ENCODE measurements at places on chromosomes 11 and 22.

- no peaks in the 10 kb centered on the region for H3K27me3 ChIP-seq
- H3K27ac ChIP-seq: no peak within 1 kb of the TSS
- peaks cover 9% of the 10 kb centered on the region for H3K36me3 ChIP-seq
- peaks cover 5% of the 10 kb centered on the region for H3K4me1 ChIP-seq
- DNase-seq: no peak
- no peak within 1 kb of the TSS for H3K4me3 ChIP-seq
Observed at GRCh38 chr11:85685820-85686459, at the start of gene CCDC89. Gene CCDC89, minus strand, starts transcription at chr11:85686195. Its CDS starts 65 bp downstream, at chr11:85686130.

GRCh38 chr11:102147632-102148031, 37.4 kb downstream of the YAP1 start:
- H3K27ac ChIP-seq: no peak overlapping the region
- no peaks in the 10 kb centered on the region for H3K36me3 ChIP-seq
- H3K4me1 ChIP-seq: no peaks in the 10 kb centered on the region
- no peak overlapping the region for H3K4me3 ChIP-seq
- H3K27me3 ChIP-seq: peaks cover 5% of the 10 kb centered on the region

DNA sequence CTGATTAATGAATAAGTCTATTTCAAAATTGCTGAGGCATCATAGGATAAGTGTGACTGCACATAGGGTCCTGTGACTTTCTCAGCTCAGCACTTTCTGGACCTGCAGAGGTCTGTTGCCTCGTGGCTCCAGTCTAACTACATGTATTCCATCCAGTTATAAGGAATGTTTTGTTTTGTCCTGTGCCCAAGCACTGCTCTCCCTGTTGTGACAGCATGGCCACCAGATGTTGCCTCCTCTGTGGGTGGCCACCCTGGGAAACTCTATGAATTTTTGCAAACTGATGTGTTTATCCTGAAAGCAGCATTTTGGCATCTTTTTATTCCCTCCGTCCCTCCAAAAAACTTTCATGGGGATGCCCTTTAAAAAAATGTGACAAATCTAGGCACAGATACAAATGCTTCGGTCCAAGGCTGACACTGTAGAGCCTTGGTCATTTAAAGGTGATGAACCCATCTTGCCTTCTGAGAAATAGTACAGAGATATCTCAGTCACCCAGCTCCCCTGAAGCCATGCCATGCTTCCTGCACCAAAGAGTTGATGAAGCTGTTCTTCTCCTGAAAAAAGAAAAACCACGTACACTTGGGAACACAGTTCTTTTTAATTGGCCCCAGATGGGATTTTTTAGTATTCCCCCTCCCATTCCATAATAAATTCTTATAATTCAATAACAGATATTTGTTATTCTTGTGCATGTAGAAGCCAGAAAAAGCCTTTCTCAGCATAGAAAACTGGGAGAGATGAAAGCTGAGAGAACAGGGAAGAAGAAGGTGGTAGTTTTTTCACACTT, 72.6 kb downstream of the CCDC34 start:
- no peak overlapping the region for H3K27ac ChIP-seq
- H3K4me1 ChIP-seq: no peaks in the 10 kb centered on the region
- DNase-seq: no peak
- no peaks in the 10 kb centered on the region for H3K36me3 ChIP-seq
- no peaks in the 10 kb centered on the region for H3K27me3 ChIP-seq

GRCh38 chr22:35043252-35043933, 22.6 kb upstream of the ISX start:
- H3K27me3 ChIP-seq: no peaks in the 10 kb centered on the region
- H3K4me3 ChIP-seq: no peak overlapping the region
- DNase-seq: no peak
- no peaks in the 10 kb centered on the region for H3K4me1 ChIP-seq

GRCh38 chr22:29617922-29618629, 14.6 kb downstream of the NF2 start:
- no peak for DNase-seq
- no peaks in the 10 kb centered on the region for H3K27me3 ChIP-seq
- no peak overlapping the region for H3K27ac ChIP-seq
- H3K36me3 ChIP-seq: no peaks in the 10 kb centered on the region
- H3K4me1 ChIP-seq: peaks cover 5% of the 10 kb centered on the region

DNA sequence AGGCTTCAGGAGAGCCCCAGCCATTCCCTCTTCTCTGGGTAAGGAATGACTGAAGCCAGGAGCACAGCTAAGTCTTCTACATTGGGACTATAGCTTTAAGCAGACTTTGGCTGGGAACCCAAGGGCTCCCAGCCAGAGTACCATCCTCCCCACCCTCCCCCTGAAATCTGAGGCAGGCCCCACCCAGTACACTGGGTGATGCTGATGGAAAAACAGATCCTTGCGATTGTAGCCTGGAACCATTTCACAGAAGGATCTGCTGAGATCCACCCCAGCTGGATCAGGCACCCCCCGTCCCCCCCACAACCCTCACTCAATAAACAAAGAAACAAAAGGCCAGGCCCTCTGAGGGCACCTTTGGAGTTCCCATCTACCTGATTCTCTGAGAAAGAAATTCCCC, 39.8 kb downstream of the IL18BP start:
- no peaks in the 10 kb centered on the region for H3K27me3 ChIP-seq
- H3K4me3 ChIP-seq: no peak overlapping the region
- no peak for DNase-seq
- H3K36me3 ChIP-seq: peaks cover 18% of the 10 kb centered on the region
- peak overlapping the region; percentile 88 for H3K27ac ChIP-seq
- peaks cover 60% of the 10 kb centered on the region for H3K4me1 ChIP-seq

DNA sequence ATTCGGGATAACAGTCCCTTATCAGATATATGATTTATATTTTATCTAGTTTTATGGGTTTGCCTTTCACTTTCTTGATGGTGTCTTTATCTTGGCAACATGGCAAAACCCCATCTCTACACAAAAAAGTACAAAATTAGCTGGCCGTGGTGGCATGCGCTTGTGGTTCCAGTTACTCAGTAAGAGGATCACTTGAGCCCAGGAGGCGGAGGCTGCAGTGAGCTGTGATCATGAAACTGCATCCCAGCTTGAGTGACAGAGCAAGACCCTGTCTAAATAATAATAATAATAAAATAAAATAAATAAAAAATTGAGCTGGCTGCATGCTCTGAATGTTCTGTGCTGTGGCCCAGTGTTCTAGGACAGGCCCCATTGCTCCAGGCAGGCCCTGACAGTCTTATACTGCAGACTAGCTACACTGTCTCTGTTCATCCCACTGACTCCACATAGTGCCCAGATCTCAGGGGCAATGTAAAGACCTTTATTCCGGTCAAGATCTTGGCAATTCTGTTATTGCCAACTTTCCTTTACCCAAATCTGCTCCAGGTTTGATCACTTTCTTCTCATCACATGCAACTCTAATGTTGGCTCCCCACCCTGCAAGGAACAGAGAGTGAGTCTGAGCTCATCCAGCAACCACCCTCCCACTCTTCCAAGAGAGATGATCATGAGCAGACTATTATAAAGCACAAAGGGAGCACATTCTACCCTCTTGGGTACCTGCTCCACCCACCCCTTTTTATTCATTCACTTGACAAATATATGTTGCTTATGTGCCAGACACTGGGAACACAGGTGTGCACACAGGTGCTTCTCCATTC, 8.8 kb downstream of the HSPA8 start:
- no peaks in the 10 kb centered on the region for H3K27me3 ChIP-seq
- no peak overlapping the region for H3K4me3 ChIP-seq
- no peak overlapping the region for H3K27ac ChIP-seq
- peaks cover 43% of the 10 kb centered on the region for H3K36me3 ChIP-seq

- H3K4me3 ChIP-seq: no peak overlapping the region
- no peaks in the 10 kb centered on the region for H3K36me3 ChIP-seq
- DNase-seq: peak; percentile 1
- no peak overlapping the region for H3K27ac ChIP-seq
- no peaks in the 10 kb centered on the region for H3K27me3 ChIP-seq
- no peaks in the 10 kb centered on the region for H3K4me1 ChIP-seq
Observed at GRCh38 chr11:65002706-65003105, 5.9 kb upstream of the BATF2 start.

DNA sequence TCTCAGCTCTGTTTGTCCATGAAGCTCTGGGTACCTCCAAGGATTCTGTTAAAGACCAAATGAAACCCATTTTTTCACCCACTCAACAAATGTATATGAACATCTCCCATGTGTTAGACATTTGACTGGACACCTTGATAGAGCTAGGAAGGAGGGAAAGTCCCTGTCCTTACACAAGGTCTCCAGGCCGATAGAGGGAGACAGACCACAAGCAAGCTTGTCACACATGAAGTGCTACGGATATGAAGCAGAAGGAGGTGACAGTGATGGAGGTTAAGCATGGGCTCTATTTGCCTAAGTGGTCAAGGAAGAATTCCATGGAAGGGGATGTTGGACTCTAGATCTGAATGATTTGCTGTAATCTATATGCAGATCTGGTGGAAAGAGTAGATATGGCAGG, 138.5 kb downstream of the MYO18B start:
- H3K36me3 ChIP-seq: no peaks in the 10 kb centered on the region
- no peak overlapping the region for H3K27ac ChIP-seq
- H3K4me3 ChIP-seq: no peak overlapping the region
- DNase-seq: no peak
- H3K27me3 ChIP-seq: no peaks in the 10 kb centered on the region
- H3K4me1 ChIP-seq: no peaks in the 10 kb centered on the region

DNA sequence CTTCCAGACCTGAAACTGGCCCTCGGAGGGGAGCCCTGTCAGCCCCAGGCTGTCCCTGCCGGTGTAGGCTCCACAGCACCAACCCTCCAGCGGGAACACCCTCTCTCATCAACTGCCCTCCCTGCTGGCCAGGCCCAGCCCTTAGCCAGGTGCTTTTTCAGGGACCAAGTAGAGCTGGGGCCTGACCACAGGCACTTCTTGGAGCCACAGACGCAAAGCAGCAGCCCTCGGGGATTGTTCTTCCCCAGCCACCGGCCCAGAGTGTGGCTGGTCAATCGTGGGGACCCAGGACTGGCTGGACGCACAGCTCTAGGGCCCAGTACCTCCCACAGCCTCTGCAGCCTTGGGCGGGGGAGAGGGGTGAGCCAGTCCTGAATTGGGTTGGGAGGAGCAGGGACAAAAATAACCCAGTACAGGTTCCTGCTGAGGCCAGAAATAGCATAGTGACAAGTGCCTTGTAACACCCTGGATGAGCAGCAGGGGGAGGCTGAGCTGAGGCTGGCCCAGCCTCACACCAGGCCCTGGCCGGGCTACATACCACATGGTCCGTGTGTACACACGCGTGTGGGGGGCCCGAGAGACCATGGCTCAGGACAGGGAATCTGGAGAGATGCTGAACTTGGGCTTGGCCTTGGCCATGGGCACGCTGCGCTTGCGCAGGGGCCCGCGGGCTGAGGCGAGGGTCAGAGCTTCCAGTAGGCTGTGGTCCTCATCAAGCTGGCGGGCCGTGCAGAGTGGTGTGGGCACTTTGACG, 2.0 kb downstream of the KCNJ11 start:
- DNase-seq: no peak
- H3K36me3 ChIP-seq: no peaks in the 10 kb centered on the region
- peaks cover 13% of the 10 kb centered on the region for H3K4me1 ChIP-seq

DNA sequence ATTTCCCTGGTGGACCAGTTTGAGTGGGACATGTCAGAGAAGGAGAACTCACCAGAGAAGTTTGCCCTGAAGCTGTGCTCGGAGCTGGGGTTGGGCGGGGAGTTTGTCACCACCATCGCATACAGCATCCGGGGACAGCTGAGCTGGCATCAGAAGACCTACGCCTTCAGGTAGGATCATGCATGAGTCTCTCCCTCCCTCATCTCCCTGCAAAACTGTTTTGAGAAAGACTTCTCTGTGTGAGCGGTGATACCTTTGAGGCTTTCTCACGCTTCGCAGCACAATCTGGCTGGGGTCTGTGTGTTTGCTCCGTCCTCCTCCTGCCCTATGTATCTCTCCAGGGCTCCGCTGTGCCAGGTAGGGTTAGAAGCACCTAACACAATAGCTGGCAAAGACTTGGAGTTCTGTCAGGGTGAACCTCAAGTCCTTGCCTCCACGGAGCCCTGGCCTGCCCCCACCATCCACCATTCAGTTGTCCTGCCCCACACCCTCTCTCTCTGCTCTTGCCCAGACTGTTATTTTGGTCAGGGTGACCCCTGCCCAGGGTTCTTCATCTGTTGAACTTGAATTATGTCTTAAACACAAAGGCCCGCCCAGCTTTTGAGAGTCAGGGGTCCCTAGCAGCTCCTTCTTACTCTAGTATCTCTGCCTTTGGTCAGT, 13.4 kb downstream of the DERL3 start:
- no peak overlapping the region for H3K27ac ChIP-seq
- H3K27me3 ChIP-seq: no peaks in the 10 kb centered on the region
- no peak overlapping the region for H3K4me3 ChIP-seq
- DNase-seq: no peak

DNA sequence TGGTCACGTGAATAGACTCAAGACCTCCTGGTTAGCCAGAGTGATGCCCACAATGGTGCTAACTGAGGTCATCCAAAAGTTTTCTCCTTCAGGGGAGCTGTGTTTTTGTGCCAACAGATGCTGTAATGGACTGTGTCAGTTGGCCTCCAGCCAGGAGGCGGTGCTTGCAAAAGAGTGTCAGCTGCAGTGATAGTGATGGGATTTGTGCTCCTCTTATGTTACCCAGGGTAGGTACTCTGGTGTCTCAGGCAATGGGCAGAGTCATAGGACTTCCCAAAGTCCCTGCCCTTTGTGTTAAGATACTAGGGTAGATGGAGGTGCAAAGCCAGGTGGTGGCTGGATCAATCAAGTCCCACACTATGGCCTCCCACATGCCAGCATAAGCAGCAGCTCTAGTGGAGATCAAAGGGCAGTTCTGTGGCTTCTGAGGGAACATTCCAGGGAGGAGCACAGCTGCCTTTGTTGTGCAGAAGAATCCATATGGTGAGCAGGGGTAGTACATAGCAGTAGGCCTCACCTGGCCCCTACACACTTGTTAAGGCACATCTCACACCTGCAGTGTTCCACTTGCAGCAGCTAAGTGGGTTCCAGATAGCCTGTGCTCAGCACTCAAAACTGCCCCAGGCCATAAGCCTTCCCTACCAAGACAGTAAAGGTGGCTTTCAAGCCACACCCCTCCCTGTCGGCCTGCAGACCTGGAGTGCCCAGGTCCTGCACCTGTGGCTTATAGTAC, 9.4 kb upstream of the FANCF start:
- H3K4me3 ChIP-seq: no peak overlapping the region
- no peaks in the 10 kb centered on the region for H3K4me1 ChIP-seq
- H3K27me3 ChIP-seq: no peaks in the 10 kb centered on the region

- no peaks in the 10 kb centered on the region for H3K27me3 ChIP-seq
- H3K36me3 ChIP-seq: no peaks in the 10 kb centered on the region
- peak overlapping the region; percentile 38 for H3K27ac ChIP-seq
Observed at GRCh38 chr11:2265396-2265795, 5.0 kb downstream of the ASCL2 start.

DNA sequence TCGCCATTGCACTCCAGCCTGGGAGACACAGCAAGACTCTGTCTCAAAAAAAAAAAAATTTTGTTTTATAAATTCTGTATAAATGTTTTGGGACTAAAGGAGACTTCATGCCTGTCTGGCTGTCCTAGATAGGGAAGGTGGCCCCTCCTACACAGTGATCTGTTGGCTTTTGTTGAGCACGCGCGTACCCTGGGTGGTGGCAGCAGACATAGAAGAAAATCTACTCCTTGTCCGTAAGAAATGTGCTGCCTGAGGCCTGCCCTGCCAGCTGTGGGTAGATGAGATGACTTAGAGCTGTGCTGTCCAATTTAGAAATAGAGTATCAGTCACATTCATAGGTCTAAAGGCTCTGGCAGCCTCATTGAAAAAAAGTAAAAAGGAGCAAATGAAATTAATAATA, 37.0 kb downstream of the AP2A2 start:
- H3K36me3 ChIP-seq: peaks cover 9% of the 10 kb centered on the region
- H3K27me3 ChIP-seq: no peaks in the 10 kb centered on the region
- no peak overlapping the region for H3K27ac ChIP-seq
- H3K4me1 ChIP-seq: peaks cover 5% of the 10 kb centered on the region
- no peak for DNase-seq
- H3K4me3 ChIP-seq: no peak overlapping the region

- DNase-seq: no peak
- H3K27me3 ChIP-seq: no peaks in the 10 kb centered on the region
- no peak overlapping the region for H3K4me3 ChIP-seq
- no peaks in the 10 kb centered on the region for H3K36me3 ChIP-seq
- no peaks in the 10 kb centered on the region for H3K4me1 ChIP-seq
- H3K27ac ChIP-seq: no peak overlapping the region
Observed at GRCh38 chr11:98979205-98979604, 41.5 kb upstream of the CNTN5 start.

Measured in natural killer cell (primary cell).